Mucosa of descending colon (tissue), 3 donors: ENCODE measurements at places on chromosomes 4 and X. TPM values are rescaled to one million over a fixed set of nuclear protein-coding genes. Genes with fewer than 3 reads are reported as not detected.

The F8A3 gene
- total RNA-seq, result 0.49 TPM

The HDX gene
- total RNA-seq, result 2.3 TPM

The C4orf51 gene
- total RNA-seq, result not detected

The TXK gene
- 1.8 TPM for total RNA-seq

The SGMS2 gene
- total RNA-seq, result 43.2 TPM

The UGT2B10 gene
- 0.24 TPM for total RNA-seq

The GIMD1 gene
- not detected for total RNA-seq

The RBMXL3 gene
- total RNA-seq, result not detected

The GPRASP2 gene
- total RNA-seq, result 11.4 TPM

The CFAP299 gene
- not detected for total RNA-seq

The SHROOM3 gene
- 105 TPM for total RNA-seq

The FAM193A gene
- total RNA-seq, result 28.6 TPM

The PFKFB1 gene
- total RNA-seq, result 0.19 TPM

The ADH6 gene
- total RNA-seq, result 16.6 TPM

The FAM47A gene
- total RNA-seq, result not detected

The PABPC4L gene
- 0.70 TPM for total RNA-seq

The PRPS2 gene
- 68.5 TPM for total RNA-seq

The RHOXF1 gene
- total RNA-seq, result 0.66 TPM

The AMER1 gene
- 3.9 TPM for total RNA-seq

The RAI2 gene
- total RNA-seq, result 3.6 TPM

The NDP gene
- total RNA-seq, result not detected

The NDST4 gene
- not detected for total RNA-seq

The NLGN3 gene
- 0.94 TPM for total RNA-seq

The SMR3B gene
- total RNA-seq, result not detected

The PRDM5 gene
- total RNA-seq, result 8.7 TPM

The SERTM2 gene
- not detected for total RNA-seq

The BBS7 gene
- total RNA-seq, result 9.4 TPM
